ENCODE measurements at places on chromosomes 1 and 21.

DNA sequence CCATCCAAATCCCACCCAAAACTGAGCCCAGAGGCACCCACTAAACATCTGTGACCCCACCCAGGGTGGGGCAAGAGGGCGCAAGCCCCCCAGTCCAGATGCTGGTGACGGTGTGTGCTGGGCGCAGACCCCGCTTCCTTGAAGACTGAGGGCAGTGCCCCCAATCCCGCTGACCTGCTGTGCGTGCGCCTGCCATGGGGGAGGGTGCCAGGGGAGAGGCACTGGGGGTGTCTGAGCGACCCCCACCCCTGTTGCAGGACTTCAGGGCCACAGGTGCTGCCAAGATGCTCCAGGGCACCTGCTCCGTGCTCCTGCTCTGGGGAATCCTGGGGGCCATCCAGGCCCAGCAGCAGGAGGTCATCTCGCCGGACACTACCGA is 13.3 kb downstream of the COL6A2 start:
- DNase-seq: no peak

DNA sequence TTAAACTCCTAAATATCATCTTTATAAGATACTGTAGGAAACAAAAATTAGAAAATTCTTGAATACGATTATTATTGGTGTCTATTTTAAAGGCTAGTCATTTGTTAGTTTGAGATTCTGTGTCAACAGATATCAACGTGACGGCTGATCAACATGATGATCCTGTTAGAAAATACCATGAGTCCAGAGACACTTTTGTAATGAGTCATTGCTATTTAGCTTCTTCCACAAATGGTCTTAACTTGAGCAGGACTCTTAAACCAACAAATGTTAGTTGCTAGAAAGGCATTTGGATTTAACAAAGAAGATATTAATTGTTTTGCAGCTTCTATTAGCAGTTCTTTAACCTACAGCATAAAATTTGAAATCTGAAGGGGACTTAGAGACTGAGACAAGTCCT is 131.2 kb downstream of the TGFB2 start:
- no peak for DNase-seq

GRCh38 chr1:5189384-5189783 is 535.0 kb downstream of the AJAP1 start:
- DNase-seq: peak; percentile 30

GRCh38 chr1:115507901-115508300 is 133.9 kb upstream of the VANGL1 start:
- DNase-seq: no peak

GRCh38 chr1:151990058-151990855 is 3.4 kb downstream of the S100A10 start:
- no peak for DNase-seq

DNA sequence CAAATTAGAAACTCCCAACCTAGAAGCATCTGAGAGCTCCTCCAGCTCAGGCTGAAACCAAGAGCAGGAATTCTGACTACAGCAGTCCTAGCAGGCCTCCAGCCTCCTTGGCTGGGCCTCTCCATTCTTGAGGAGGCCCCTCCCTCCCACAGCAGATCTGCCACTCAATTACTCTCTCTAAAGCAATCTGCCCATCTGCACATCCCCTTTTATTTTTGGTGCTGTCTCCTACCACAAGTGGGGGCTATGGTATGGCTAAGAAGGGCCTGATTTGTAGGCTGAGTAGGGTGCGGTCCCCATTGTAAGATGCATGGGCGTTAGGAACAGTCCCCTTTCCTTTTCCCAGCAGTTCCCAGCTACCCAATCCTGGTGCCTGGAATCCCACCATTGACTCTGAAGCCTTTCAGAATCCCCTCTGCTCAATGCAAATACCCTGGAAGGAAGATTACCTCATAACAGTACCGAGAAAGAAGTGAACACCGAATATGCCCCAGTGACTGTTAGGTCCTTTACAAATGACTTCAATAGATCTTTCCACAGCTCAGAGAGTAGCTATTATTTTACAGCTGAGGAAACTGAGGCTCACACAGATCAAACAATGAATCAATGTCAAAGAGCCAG is 11.6 kb upstream of the TTC39A start:
- no peak for DNase-seq

- peak; percentile 8 for DNase-seq
Observed at GRCh38 chr1:51421964-51422363, 91.6 kb upstream of the TTC39A start.

- no peak for DNase-seq
Observed at GRCh38 chr1:223785808-223786207, 59.9 kb downstream of the TP53BP2 start.

- DNase-seq: peak; percentile 45
Observed at GRCh38 chr1:55039342-55040082, at the start of gene PCSK9. Gene PCSK9 (plus strand): TSS chr1:55039548. CDS start chr1:55039838, 290 bp downstream.

DNA sequence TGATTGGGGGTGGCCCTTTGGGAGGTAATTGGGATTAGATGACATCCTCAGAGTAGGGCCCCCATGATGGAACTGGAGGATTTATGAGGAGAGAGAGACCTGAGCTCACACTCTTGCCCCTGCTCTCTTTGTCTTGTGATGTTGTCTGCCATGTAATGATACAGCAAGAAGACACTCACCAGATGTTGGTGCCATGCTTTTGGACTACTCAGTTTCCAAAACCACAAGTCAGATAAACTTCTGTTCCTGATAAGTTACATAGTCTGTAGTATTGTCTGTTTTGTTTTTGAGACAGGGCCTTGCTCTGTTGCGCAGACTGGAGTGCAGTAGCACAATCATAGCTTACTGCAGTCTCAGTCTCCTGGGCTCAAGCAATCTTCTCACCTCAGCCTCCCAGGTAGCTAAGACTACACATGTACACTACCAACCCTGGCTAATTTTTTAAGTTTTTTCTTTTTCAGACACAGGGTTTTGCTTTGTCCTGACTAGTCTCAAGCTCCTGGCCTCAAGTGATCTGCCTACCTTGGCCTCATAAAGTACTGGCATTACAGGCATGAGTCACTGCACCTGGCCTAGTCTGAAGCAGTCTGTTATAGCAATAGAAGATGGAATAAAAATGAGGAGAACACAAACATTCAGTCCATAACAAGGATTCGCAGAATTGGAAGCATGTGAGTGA is 115.0 kb upstream of the GALNT2 start:
- DNase-seq: no peak

GRCh38 chr1:84272401-84272800 is 29.1 kb upstream of the SAMD13 start:
- DNase-seq: peak; percentile 82

DNA sequence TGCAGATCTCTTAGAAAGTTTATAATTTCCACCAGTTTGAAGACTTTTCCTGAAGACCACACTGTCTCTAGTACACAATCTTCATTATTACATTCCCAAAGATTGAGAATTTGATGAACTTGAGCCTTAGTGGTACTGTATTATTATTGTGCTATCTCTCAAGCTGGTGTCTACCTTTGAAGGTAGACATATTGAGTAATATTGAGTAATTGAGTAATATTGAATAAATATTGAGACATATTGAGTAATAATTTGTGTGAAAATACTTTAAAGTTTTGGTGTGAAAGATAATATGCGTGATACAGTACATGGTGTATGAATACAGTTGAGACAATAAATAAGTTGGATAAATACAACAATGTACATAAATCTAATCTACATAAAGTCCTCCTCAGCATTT is 613.1 kb upstream of the ADGRL2 start:
- DNase-seq: no peak

DNA sequence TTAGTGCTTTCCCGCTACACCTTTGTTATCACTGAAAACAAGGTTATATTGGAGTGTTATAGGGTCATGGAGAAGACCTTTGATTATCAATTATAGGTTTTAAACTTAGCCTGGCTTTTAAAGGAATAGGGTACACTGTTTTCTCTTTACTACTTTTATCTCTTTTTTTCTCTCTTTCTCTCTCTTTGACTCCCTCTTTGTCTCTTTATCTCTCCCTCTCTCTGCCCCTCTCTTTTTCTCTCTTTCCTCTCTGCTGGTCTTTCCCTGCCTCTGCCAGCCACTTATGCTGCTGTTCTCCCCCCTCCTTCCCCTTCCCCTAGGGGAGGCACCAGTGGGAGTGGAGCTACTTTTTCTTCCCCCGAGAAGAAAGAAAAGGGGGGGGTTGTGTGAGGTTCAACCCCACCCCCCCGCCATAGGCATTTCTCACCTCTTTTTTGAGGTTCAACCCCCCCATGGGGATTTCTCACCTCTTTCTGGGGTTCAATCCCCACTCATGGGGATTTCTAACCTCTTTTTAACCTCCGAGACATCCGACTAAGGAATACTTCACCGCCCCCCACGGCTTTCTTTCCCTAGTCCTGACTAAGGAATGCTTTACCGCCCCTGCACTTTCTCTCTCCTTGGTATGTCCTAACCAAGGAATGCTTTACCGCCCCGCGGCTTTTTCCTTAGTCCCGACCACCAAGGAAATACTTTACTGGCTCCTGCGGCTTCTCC is 17.2 kb upstream of the ZBTB8B start:
- no peak for DNase-seq

DNA sequence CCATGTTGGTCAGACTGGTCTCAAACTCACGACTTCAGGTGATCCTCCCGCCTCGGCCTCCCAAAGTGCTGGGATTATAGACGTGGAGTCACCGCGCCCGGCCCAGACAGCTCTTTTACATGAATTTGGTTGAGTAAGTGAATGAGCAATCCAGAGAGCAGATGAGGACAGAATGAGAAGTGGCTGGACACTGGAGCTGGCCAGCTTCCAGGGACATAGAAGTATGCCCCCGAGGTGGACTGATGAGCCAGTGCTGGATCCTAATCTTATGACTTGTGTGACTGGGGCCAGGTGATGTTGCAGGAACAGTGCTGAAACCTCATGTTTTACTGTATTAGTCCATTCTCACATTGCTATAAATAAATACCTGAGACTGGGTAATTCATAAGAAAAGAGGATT is 35.9 kb upstream of the KANK4 start:
- no peak for DNase-seq

Data from NCI-H1417 (cell line).